ENCODE measurements at places on chromosomes 11 and 22.
A peak's percentile ranks its signal among the peaks of the same experiment; 100 is the strongest.

- DNase-seq = no peak
Observed at GRCh38 chr11:12220305-12220704, 109.9 kb downstream of the MICAL2 start.

GRCh38 chr11:31995525-31996094 lies 95.3 kb upstream of the RCN1 start:
- no peak for DNase-seq

GRCh38 chr11:122696662-122697061 lies 41.1 kb downstream of the UBASH3B start:
- no peak for DNase-seq

- DNase-seq = no peak
Observed at GRCh38 chr11:70546191-70546940, 148.0 kb downstream of the CTTN start.

DNA sequence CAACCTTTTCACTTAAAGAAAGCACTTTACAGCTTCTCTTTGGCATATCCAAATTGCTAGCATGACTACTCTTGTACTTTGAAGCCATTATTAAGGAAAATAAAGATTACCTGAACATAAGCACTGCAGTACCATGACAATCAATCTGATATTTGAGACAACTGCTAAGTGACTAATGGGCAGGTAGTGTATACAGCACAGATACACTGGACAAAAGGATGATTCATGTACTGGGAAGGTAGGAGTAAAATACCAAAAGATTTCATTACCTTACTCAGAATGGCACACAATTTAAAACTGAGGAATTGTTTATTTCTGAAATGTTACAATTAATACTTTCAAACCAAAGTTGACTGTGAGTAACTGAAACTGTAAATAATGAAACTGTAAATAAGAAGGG lies 1054.3 kb upstream of the TENM4 start:
- DNase-seq = no peak

DNA sequence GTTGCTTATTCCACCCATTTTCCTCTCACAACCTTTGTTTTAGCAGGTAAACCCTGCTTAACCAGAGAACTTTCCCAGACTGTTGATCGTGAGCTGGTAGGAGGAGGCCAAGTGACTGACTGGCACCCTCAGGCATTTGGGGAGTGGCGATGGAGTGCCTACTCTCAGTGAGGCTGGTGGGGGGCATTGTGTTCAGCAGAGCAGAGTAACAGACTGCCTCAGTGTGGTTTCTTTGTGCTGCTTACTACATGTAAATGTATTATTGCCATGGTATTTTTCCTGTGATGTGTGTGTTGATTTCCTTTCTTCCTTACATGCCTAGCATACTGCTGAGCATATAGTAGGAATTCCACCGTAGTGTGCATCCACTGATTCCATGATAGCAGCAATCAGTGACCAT lies 2.6 kb downstream of the MARK2 start:
- DNase-seq = no peak

GRCh38 chr11:14764579-14765527 lies 121.2 kb downstream of the PDE3B start:
- peak; percentile 11 for DNase-seq

DNA sequence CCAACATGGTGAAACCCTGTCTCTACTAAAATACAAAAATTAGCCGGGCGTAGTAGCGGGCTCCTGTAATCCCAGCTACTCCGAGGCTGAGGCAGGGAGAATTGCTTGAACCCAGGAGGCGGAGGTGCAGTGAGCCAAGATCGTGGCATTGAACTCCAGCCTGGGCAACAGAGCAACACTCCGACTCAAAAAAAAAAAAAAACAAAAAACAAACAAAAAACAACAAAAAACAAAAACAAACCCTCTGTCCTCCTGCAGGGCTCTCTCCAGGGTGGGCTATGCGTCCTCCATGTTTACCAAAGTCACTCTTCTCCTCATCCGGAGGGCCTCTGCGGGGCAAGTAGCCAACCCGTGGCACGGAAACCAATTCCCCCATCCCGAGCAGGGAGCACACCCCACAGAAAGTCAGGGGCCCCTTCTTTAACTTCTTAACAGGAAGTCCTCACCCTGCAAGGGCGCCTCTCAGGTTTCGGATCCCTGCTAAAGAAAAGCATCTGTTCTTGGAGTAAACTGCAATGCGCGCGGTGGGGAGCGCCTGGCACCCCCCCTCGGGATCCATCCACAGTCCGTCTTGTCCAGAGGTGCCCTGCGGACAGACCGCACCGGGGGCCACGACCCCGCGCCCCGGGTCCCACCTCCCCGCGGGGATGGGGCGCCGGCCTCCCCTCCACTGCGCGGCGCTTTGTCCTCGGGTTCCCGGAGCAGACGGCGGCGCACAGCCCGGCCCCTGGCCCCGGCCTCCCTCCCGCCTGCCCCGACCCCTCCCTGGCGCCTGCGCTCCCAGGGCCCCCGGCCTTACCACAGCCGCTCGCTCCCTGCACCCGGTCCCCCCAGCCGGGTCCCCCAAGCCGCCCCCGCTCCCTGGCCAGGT lies 712 bp downstream of the CERK start:
- no peak for DNase-seq
